Stimulated activated CD4-positive, alpha-beta T cell treated with anti-CD3 and anti-CD28 coated beads, Interleukin-12 subunit alpha, Interleukin-12 subunit beta, amount 100 ng/mL, for 4 hours (primary cell): ENCODE measurements at places on chromosomes 12 and 14.

DNA sequence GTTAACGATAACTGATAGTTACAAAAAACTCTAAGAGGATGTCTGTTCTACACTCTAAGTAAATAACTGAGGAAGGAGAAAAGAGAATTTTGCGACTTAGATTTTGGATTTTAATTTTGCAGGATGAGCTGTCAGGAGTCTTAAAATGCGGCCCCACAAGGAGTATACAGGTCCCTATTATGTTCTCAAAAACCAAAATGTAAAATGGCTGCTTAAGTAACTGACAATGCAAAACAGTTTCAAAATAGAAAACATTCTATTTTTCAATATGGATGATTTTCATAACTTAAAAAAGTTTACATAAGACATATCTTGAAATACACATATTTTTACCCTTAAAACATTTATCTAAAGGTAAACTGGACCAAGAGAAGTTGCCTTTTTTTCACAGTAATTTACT lies 2.6 kb downstream of the CD69 start:
- no peak for DNase-seq

- DNase-seq: no peak
These were observed 43.5 kb downstream of the TMX1 start for GRCh38 chr14:51283402-51284085.

DNA sequence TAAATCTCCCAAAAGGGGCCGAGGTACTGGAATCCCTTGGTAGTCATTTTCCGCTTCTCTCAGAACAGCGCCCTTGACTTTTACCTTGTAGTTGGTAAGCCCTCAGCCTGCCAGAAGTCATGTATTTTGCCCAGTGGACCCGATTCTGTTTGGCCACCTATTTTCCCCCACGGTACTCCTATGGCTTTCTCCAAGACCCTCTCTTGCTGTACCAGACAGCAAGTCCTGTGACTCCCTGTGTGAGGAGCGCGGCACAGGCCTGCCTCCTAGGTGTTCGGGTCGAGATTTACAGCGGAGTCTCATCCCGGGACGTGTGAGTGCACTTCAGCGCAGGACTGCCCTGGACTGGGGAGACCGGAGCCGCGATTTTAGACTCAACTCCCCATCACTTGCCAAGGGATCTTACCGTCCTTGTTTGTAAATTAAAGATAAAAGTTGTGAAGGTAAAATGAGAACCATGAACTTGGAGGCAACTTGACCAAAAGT lies 1.1 kb upstream of the MBD6 start:
- no peak for DNase-seq

- no peak for DNase-seq
These were observed 127.1 kb upstream of the CNTN1 start for GRCh38 chr12:40565029-40565633.

DNA sequence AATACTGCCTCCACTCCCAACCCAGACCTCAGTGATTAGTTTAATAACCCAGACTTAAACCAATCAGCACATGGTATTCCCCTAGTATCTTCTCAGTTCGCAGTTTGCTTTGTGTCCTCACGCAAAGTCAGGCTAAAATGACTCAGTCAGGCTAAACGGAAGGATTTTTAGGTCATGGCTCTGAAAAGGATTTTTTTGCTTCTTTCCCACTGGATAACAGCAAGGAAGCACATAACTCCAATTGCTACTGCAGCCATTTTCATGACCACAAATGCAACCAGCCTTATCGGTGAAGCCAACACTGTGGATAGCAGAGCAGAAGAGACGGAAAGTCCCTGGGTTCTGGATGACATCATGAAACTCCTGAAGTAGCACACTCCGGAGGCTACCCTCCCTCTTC lies 67.7 kb downstream of the ZC3H14 start:
- DNase-seq: no peak

DNA sequence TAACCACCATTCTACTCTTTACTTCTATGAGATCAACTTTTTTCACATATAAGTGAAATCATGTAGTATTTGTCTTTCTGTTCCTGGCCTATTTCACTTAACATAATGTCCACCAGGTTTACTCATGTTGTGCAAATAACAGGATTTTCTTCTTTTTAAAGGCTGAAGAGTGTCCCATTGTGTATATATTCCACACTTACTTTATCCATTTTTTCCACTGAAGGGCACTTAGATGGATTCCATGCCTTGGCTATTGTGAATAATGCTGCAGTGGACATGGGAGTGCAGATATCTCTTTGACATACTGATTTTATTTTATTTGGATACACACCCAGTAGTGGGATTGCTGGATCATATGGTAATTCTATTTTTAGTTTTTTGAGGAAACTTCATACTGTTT lies 181.1 kb upstream of the HMGA2 start:
- DNase-seq: no peak

- no peak for DNase-seq
These were observed 93.6 kb downstream of the STAB2 start for GRCh38 chr12:103680591-103681141.

- DNase-seq: no peak
These were observed 77.3 kb upstream of the DHRS4 start for GRCh38 chr14:23876160-23876750.

GRCh38 chr14:93431036-93431670 lies 414 bp downstream of the UNC79 start:
- no peak for DNase-seq

GRCh38 chr14:99468081-99468480 lies 12.6 kb downstream of the SETD3 start:
- DNase-seq: no peak

- DNase-seq: no peak
These were observed 47.6 kb upstream of the HIF1A start for GRCh38 chr14:61647704-61648103.

DNA sequence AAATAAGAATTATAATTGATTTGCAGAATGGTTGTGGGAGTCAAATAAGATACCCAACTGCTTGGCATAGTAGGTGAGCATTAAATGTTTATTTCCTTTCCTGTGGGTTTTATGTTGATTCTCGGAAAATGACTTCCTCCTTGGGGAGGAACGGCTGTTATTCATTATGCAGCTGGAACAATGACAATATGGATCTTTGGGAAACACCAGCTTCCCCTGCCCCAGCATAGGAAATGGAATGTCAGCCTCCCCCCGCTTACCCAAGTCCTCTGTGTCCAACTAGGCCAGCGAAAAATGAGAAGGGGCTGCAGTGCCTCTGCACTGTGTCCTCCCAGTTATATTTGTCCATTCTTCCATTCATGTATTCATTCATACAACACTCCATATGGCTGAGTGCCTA lies 11.7 kb upstream of the CCDC177 start:
- DNase-seq: no peak

DNA sequence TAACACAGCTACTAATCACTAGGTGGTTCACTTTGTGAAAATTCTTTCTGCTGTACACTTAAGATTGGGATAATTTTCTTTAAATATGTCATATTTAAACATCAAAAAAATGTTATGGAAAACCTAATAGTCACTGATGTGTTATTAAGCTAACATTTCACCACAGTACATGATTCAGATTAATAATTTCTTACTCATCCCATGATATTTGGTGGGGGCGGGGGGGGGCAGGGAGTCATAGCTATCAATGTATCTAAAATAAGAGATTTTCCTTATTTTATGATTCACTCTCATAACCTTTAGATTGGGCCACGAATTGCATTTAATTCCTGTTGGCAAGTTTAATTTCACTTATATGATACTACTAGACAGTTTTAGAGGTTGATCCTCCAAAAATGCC lies 88.8 kb downstream of the KCNH5 start:
- DNase-seq: no peak

- no peak for DNase-seq
These were observed 126.9 kb downstream of the KTN1 start for GRCh38 chr14:55706893-55707292.

- no peak for DNase-seq
These were observed 12.6 kb upstream of the LGALS3 start for GRCh38 chr14:55116246-55117030.

- no peak for DNase-seq
These were observed 147.4 kb downstream of the BCL11B start for GRCh38 chr14:99124482-99125105.

GRCh38 chr12:66137937-66138336 lies 7.4 kb upstream of the LLPH start:
- no peak for DNase-seq

DNA sequence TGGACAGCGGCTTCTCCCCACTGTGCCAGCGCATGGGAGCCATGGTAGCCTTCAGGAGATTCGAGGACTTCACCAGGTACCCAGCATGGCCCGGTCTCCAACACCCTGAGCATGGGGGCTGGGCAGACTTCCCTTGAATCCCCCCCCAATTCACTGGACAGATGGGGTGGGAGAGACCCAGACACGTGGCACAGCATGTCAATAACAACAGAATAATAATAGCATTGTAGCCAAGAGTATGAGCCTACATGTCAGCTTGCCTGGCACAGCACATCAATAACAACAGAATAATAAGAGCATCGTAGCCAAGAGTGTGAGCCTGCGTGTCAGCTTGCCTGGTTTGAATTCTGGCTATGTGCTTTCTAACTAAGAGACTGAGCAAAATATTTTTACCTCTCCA lies 76.4 kb downstream of the FOXN4 start:
- no peak for DNase-seq

GRCh38 chr14:61489512-61489911 lies 168.1 kb downstream of the PRKCH start:
- no peak for DNase-seq

- DNase-seq: no peak
These were observed 110.6 kb upstream of the AMIGO2 start for GRCh38 chr12:47190271-47190750.

GRCh38 chr12:52317468-52318052 lies 3.6 kb downstream of the KRT83 start:
- DNase-seq: no peak

- no peak for DNase-seq
These were observed 139.7 kb downstream of the TTLL5 start for GRCh38 chr14:75800792-75801191.

- no peak for DNase-seq
These were observed 40.7 kb downstream of the TMTC1 start for GRCh38 chr12:29743077-29743476.

GRCh38 chr12:51759175-51759574 lies 89.3 kb downstream of the FIGNL2 start:
- DNase-seq: no peak

DNA sequence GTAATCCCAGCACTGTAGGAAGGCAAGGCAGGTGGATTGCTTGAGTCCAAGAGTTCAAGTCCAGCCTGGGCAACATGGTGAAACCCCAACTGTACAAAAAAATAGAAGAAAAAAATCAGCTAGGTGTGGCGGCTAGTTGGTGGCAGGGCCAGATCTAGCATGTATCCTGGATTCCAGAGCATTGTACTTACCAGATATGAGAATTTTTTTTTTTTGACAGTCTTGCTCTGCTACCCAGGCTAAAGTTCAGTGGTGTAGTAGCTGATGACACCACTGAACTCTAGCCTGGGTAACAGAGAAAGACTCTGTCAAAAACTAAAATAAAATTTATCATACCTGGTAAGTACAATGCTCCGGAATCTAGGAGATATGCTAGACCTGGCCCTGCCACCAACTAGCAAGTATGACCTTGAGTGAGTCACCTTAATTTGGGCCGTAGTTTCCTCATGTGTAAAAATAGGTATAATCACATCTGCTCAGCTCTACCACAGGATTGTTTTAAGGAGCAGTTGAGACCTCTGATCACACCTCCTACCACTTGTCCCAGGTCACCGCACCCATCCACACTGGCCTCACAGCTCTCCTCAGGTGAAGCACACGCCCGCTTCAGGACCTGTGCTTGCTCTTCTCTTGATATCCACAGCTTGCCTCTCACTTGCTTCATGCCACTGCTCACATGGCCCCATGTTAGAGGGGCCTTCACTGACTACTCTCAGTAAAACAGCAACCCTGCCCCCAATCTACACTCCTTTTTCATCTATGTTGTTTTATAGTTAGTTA lies 140.2 kb downstream of the STXBP6 start:
- DNase-seq: no peak
